ENCODE measurements at places on chromosomes 13 and 19.

GRCh38 chr13:41971848-41972247 is 10.9 kb upstream of the VWA8 start:
- DNase-seq = no peak

DNA sequence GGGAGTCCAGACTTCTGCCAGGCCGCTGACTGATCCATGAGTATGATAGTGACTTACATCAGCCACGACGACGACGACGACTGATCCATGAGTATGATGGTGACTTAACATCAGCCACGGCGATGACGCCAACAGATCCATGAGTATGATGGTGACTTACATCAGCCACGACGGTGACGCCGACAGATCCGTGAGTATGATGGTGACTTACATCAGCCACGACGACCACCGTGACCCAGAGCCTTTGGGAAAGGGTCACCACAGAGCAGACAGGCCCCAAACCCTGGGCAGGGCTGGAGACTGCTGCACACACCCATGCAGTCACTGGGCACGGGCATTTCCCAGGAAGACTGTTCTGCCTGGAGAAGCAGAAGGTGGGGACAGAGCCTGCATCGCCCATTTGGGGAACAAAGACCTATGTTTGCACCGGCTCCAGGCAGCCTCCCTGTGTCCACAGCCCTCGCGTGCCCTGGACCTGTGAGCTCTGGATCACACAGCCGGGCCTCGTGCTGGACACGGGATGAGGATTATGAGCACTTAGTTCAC is 130.9 kb upstream of the SPACA7 start:
- no peak for DNase-seq

DNA sequence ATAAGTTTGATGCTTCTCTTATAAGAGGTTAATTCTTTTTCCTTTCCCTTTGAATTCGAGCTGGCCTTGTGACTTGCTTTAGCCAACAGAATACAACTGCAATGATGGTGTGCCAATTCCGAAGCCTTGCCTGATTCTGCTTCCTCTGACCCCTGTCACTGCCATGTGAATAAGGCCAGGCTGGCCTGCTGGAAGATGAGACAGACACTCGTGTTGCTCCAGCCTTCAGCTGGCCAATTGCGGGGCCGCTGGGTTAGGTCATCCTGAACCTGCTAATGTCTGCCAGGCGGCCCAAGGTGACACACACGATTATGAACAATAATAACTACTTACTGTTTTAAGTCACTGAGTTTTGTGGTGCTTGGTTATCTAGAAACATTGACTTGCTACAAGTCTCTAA is 352.0 kb downstream of the MYO16 start:
- no peak for DNase-seq

- no peak for DNase-seq
Observed at GRCh38 chr13:100089465-100090032, 656 bp downstream of the PCCA start.

DNA sequence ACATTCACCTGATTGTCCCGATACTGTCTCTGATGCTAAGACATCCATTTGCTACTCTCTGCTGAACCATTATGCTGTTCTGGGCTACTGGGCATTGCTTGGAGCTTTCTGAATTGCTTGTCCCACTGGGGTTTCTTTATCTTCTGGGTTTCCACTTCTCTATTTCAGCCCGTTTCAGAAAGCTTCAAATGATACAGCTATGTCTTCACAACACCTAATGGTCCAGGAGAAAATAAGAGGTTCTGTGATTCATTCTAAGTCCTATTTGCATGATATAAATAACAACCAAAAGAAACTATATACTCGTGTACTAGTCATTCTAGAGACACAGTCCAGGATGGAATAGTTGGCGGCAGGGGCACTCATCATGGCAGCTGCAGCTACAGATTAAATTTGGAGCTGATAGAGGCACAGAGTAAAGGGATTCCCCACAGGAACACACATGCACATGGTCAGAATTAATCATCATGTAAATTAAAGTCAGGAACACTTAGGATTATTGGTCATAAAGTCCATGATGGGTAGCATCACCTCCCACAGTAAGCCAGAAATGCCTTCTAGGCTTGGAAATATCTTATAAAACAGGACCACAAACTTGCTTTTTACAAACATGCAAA is 33.3 kb upstream of the SCEL start:
- no peak for DNase-seq

- DNase-seq = no peak
Observed at GRCh38 chr19:16559780-16560276, 12.4 kb downstream of the SLC35E1 start.

DNA sequence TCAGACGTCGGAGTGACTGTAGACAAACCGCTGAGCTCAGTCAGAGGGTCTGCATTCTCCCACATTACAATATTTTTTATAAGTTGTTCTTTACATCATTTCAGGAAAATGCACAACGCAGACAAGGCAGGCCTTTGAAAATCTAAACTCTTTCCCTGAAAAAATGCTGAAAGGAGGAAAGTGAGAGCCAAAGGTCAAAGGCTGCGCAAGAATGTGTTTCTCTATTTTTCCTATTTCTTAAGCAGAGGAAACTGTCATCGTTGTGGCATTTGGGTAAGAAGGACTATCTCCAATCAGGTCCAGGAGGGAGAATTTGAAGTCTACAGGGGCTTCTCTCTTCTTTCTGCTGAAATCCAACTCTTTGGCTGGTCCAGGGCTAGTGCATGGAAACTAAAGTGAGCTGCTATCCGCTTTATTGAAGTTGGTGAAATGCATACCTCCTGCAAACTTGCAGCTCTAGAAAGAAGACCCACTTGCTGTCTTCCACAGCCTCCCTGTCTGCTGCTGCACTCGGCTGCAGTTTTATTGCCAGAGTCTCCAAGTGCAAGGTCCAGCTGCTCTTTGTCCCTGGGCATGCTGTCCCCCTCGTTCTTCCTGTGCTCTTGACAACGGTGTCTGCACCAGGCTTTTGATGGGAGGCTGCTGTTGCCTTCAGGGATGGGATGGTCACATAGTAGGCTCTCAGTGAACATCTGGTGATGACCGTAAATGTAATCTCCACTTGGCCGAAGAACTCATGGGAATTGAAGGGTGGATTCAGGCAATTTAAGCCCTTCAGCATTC is 31.2 kb downstream of the ZNF536 start:
- no peak for DNase-seq

DNA sequence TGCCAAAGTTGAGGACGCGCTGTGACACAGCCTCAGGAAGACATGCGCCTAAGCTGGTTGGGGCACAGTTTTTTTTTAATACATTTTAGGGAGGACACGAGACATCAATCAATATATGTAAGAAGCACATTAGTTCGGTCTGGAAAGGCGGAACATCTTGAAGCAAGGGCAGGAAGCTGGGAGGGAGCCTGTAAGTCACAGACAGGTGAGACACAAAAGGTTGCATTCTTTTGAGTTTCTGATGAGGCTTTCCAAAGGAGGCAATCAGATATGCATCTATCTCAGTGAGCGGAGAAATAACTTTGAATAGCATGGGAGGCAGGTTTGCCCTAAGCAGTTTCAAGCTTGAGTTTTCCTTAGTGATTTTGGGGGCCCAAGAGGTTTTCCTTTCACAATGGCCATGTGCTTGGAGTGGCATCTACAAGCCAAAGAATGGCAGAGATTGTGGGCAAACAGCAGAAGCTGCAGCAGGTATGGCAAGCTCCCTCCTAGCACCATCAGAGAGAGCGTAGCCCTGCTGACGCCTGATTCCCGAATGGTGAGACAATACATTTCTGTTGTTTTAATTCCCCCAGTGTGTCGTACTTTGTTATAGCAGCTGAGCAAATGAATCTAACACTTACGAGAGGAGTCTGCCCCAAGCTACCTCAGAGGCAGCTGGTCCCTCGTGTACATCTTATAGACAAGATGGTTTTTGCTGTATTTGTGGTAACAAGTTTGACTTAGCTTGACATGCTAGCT is 99.5 kb upstream of the TMTC4 start:
- DNase-seq = no peak

GRCh38 chr13:36813225-36813624 is 5.8 kb upstream of the RFXAP start:
- DNase-seq = no peak

- no peak for DNase-seq
Observed at GRCh38 chr13:90706631-90707030, 640.9 kb upstream of the MIR17HG start.

- DNase-seq = peak; percentile 43
Observed at GRCh38 chr19:10654610-10655456, 687 bp downstream of the ILF3 start.

DNA sequence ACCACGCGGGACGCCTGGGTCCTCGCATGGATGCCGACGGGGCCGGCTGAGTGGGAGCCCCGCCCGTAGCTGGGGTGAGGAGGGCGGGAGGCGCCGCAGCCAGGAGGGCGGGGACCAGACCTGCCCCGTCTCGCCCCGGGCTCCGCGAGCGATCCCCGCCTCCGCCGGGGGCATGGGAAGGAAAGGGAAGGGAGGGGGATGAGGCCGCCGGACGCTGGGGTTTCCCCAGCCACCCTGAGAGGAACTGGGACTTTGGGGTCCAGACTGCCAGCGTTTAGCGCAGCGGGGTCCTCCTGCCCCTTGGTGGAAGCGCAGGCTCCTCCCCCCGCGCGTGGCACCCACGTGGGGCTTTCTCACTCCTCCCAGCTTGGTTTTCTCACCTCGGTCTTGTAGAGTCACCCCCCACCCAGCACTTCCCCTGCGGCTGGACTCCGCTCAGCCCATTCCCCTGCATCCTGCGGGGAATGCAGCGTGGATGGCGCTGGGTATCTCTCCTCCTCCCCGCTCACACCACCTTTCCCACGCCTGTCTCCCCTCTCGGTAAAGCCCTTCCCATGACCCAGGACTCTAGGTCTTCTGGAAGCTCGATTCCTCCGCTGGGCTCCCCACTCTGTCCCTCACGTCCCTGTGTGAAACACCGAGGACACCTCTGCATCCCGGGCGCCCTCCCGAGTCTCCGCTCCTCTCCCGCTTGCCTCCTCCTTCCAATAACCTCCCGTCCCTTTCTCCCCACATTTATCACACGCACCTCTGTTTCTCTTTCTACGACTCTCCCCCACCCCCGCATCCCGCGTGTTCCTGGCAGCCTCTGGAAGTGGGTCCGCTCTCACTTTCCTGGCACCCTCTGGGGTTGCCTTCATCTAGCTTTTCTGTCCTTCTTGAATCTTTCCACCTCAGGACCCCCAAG is 2.1 kb downstream of the TGFB1 start:
- DNase-seq = peak; percentile 94

DNA sequence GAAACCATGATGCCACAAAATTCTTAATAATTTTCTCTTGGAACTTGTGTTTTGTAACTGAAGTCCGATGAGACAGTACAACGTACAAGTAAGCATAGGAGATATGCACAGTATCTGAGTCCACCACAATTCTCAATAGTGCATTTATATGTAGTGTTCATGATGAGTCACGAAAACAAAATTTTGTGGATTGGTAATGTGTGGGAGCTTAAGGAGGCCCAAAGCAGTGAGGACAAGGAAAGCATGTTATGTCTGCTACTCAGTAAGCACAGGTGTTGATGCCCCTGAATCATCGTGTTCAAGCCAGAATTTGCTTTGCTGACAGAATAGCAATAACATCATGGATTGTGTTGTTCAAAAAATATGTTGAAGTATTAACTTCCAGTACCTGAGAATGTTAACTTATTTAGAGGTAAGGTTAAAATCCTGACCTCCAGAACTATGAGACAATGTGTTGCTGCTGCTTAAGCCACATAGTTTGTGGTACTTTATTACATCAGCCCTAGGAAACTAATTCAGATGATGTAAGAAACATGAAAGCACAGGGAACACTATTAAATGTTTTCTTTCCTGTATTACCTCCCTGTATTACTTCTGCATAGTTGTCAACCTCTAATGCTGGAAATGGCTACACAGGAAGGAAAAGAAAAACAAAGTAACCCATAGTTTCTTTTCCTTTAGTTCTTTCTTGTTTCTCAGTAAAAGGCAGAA is 201.3 kb downstream of the SLITRK6 start:
- DNase-seq = no peak

GRCh38 chr19:10214784-10215183 is 16.3 kb downstream of the S1PR2 start:
- no peak for DNase-seq

GRCh38 chr19:48698046-48698445 is 2.3 kb downstream of the FUT2 start:
- no peak for DNase-seq

DNA sequence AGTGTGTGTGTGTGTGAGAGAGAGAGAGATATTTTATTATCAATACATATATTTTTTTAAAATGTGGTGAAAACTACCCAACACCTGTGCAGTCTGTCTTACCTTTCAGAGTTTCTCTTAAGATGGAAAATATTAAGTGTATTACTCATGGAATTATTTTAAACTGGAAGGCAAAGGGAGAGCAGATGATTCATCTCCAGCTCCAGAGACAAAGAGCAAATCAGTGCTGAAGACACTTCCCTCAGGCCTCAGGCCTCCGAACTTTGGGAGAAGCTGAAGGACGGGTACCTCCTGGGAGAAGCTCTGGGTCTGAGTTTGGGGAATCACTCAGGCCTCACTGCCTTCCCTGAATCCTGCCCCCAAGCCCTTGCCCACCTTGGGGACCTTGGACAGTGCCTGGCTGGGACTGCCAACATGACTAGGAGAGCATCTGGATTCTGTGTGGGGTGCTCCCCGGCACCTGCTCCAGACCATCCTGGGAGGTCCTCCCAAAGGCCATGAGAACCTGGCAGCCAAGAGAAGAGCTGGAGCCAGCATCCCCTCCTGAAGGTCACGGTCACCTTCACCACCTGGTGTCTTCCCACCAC is 170.4 kb upstream of the UBL3 start:
- no peak for DNase-seq

DNA sequence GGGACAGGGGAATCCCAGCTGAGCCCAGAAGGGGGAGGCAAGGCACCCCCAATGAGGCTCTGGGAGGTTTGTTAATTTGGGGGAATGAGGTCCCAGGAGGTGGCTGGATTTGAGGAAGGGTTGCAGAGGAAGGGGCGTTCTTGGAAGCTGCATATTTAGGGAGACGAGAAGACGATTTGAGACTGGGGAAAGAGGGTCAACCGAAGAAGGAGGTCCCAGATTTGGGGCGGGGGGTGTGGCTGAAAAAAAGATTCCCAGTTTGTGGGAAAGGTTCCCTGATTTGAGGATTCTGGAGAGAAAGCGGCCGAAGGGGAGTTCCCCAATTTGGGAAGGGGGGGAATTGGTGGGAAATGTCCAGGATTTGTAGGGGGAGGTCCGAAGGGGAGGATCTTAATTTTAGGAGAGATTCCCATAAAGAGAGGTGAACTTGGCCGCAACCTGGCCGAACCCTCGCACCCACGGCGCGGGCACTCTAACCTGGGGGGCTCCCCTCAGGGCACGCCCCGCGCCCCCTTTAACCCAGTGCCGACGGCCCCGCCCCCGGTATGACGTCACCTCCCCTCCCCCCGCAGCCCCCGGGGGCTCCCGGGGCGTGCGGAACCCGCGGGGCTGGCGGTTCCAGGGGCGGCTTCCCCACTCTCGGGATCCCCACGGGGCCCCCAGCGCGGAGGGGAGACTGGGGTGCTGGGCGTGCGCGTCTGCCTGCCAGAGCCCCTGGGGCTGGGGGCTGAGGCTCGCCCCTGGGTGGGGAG is 1.2 kb downstream of the PTPRS start:
- DNase-seq = no peak

- DNase-seq = no peak
Observed at GRCh38 chr19:57239982-57240310, 486 bp upstream of the ZNF805 start.

DNA sequence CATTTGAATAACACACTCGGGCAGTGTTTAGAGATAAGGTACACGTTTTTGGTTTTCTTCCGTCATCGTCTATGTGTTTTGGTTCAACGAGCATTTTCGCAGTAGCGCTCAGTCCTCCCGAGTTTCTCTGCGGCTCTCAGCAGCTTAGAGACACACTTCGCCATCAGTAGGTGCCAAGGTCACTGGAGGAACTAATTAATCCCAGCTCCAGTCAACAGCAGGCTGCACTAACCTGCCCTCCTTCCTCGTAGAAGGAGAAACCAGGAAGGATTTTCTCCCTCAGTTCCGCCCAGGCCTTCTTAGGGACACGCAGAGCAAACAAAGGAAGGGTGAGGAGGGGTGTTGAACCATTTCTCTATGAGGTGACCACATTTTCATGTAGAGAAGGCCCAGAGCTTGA is 12.6 kb downstream of the MBNL2 start:
- no peak for DNase-seq
